ENCODE measurements at places on chromosomes 1 and 21.

GRCh38 chr1:234836045-234836681 is 226.2 kb upstream of the IRF2BP2 start:
- DNase-seq, result no peak

DNA sequence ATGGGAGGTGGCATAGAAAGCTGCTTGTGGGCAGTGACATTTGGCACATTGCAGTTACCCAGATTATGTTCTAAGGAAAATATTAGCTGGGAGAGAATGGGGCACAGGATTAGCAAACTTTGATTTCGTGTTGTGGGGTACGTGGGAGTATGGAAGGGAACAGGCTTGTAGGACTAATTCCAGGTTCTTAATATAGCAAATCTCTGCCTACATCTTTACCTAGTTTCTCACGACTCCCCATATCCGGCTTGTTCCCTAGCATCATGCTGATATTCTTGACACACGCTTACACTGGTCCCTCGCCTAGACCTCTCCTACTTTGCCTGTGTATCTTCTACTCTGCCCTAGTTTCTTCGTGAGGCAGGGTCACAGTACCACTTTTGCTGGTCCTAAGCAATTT is 293.9 kb upstream of the PLXNA2 start:
- no peak for DNase-seq

GRCh38 chr1:1858382-1859086 is 32.4 kb downstream of the GNB1 start:
- peak; percentile 40 for DNase-seq

DNA sequence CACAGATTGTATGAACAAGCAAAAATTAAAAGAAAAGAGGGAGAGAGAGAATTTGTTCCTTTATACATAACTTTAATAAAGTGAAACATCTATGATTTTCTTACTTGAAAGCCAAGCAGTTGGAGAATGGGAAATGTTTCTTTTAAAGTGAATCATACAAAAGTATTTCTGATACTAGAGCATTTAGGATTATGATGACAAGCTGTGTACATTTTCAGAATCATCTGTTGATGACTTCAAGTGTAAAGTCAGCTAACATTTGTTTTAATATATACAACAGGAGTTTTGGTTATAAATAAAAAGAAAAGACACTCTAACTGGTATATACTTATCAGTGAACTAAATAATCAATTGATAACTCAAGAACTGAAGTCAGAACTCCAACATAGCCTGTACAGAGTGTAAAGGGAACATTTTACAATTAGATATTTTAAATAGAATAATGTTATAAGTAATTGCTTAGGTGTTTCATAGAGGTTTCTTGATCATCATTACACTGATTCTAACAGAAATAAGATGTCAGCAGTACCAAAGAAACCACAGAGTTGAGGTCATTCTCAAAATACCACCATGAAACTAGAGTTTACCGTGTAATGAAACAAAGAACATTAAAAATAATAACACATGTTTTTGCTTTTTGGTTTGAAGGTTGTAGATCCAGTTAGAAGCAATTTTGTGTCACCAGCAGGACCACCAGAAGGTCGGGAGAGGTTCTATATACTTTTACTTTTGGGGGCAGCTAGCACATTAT is 103.4 kb downstream of the COL24A1 start:
- no peak for DNase-seq

DNA sequence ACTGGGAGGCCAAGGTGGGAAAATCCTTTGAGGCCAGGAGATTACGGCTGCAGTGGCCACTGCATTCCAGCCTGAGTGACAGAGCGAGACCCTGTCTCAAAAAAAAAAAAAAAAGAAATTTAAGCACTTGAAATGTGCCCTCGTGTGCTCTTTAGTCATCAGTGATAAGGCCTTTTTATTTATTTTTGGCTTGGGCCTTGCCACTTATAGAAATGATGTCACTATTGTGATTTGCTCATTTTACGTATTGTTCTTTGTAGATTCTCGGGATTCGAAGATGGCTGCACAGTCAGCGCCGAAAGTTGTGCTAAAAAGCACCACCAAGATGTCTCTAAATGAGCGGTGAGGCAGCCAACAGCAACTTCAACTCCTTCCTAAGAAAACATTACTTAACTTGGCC is 2.4 kb downstream of the CHTOP start:
- DNase-seq, result no peak

- peak; percentile 77 for DNase-seq
These were observed 6.5 kb downstream of the NR0B2 start for GRCh38 chr1:26907071-26907917.

DNA sequence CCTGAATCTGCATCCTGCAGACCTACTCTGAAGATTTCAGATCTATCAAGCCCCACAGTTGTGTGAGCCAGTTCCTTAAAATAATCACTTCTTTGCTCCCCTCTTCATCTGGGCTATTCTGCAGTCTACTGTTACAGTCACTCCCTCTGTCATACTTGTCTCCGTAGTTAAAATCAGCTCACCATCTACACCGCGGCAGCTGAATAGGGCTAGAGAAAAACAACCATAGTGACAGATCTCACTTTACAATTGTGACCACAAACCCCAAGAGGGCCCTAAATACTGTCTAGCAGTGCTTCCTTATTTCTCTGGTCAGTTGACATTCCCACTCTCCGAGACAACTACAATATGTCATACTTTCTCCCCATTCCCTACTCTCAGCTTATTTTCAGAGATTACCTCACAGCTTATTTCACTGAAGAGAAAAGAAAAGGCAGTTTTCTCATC is 12.9 kb downstream of the DESI2 start:
- no peak for DNase-seq

DNA sequence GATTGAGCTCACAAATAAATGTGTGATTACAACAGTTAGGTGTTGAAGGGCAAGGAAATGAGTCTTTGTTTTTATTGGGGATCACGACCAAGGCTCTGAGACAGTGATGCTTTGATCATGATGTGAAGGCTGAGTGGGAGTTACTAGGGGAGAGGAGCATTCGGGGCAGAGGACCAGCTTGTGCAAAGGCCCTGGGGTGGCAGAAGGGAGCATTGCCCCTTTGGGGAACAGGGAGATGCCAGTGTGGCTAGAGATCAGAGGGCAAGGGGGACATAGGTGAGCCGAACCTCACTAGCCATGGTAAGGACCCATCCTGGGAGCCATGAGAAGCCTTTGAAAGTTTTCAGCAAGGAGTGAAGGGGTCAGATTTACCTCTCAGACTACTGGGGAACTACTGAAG is 31.1 kb downstream of the TNFRSF8 start:
- no peak for DNase-seq

- DNase-seq, result no peak
These were observed 70.0 kb downstream of the CLCA4 start for GRCh38 chr1:86616871-86617270.

DNA sequence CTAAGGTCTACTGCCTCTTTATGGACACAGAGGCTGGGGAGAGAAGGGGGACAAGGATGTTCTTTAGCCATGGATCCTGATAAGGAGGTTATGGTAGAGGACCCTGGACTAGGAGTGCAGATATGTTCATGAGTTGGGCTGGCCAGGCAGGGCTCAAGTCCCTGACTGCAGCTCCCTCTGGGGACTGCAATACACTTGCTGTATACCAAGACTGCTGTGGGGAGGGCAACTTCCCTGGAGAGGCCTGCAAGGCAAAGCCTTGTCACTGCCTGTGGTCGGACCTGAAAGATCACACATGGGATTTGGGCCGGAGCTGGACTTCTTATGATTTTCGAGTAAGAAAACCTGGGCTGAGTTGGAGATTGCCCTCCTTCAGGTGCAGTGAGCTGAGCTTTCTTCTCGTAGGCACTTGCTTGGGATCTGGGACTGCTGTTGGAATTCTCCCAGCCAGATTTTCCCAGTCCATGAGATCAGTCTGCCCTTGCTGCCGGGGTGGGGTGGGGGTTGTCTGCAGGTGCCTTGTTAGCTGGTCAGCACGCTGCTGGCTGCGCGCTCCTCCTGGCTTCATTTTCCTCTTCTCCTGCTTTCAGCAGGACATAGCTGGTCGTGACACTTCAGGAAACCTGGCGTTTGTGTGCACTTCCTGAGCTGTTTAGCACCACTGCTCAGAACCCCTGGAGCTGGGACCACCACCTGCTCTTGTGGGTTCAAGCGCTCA is 49.0 kb upstream of the KCNJ6 start:
- no peak for DNase-seq

- no peak for DNase-seq
These were observed 28.9 kb downstream of the H3-3A start for GRCh38 chr1:226091461-226091860.

- DNase-seq, result no peak
These were observed 45.5 kb upstream of the GTF2B start for GRCh38 chr1:88936760-88937342.

- DNase-seq, result no peak
These were observed 66.5 kb downstream of the FCRL5 start for GRCh38 chr1:157485793-157486192.

GRCh38 chr1:200154069-200154767 is 126.7 kb downstream of the NR5A2 start:
- no peak for DNase-seq

DNA sequence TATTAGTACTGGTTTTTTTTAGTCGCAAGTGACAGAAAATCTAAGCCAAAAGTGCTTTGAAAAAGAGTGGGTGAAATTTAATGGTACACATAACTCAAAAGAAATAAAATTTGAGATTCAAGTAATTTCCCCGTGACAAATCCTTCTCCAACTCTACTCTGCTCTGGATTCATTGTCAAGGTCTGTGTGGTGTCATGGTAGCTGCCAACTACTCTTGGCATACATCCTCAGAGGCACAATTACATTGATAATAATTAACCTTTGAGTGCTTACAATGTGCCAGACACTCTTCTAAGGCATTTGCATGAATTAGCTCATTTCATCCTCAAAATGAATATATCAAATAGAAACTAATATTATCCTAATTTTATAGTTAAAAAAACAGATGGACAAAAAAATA is 1153.9 kb upstream of the NCAM2 start:
- DNase-seq, result no peak

- DNase-seq, result no peak
These were observed 91.7 kb downstream of the RHOU start for GRCh38 chr1:228827019-228827418.

DNA sequence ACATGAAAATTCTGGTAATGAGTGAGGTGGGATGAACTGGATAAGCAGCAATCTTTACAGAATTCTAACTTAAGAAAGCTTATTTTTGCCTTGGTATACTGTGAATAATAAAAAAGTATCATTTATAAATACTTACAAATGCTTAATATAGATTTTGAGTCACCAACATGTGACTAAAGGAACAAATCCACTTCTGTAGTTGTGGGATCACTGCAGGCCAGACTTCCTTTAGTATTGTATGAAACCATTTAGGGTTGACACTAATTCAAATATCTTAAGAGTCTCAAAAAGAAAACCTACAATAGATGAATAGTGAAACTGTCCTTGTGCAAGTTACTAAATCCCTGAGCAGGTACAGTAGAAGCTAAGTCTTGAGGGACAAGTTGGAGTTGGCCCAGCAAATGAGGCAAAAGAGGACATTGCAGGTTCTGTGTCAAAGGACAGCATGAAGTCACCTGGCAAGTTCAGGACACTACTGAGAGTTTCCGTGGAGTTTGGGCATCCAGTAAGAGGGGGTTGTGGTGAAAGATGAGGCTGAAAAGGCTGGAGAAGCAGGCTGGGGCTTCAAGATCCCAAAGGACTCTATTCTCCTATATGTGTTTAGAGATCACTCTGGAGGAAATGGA is 5.9 kb upstream of the THEM4 start:
- DNase-seq, result no peak

DNA sequence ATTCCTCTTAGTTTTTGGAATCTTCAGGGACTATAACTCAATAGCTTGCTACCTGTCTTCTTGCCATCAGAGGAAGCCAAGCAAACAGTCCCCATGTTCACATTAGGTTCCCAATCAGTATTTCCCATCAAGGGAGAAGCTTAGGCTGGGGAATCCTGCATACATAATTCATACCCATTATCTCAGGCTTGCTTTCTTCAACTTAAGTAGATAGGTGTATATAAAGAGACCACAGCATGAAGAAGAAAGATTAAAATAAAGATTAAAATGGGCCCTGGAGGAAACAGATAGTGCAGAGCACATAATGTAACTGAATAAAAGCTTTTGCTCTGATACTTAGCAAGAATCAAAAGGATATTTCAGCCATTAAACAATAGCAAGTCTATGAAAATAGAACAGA is 29.0 kb upstream of the KCNK1 start:
- DNase-seq, result no peak

GRCh38 chr1:150808846-150809245 is 786 bp upstream of the CTSK start:
- no peak for DNase-seq

GRCh38 chr1:23554481-23555269 is 4.6 kb downstream of the ID3 start:
- DNase-seq, result peak; percentile 92

DNA sequence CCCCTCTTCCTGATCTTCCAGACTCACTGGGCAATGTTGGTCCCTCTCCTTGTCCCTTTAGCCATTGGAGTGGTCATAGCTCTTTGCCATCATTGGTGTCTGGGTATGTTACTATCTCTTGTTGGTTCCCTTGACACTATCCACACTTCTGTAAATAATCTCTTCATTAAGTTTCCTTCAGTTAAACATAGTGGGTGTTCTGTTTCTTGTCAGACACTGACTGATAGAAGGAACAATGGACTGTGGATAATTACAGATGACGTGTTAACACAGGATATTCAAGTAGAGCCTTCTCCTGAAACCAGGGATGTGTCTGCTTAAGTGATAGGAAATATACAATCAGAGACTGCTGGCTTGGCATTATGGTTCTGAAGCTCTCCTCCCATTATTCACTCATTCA is 458.3 kb upstream of the USP24 start:
- DNase-seq, result no peak

- DNase-seq, result peak; percentile 85
These were observed 17.6 kb downstream of the FAM177B start for GRCh38 chr1:222754366-222755139.

GRCh38 chr21:45499201-45499750 is 43.0 kb downstream of the SLC19A1 start:
- DNase-seq, result no peak

GRCh38 chr1:242225767-242226573 is 227.1 kb upstream of the MAP1LC3C start:
- no peak for DNase-seq

DNA sequence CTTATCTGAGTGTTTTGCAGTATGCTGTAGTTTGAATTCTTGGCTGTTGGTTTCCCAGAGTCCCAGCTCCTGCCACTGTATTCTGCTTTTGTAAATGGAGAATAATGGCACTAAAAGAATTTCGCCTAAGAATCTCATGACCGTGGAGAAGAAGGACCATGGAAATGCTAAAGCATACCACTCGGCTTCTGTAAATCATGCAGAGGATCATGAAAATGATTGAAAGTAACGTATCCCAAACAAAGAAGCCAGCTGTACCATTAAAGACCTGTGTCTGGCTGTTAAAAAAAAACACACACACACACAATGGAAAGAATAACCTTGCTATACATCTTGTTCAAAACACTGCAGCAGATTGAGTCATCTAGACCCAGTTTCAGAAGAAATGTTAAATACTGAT is 287.9 kb downstream of the ZNF326 start:
- no peak for DNase-seq

- DNase-seq, result no peak
These were observed 11.5 kb downstream of the MEGF6 start for GRCh38 chr1:3599816-3600215.

GRCh38 chr21:34590520-34590919 is 24.4 kb downstream of the RCAN1 start:
- DNase-seq, result no peak
